ENCODE measurements at places on chromosomes 1 and 21.
A peak's percentile ranks its signal among the peaks of the same experiment; 100 is the strongest.

DNA sequence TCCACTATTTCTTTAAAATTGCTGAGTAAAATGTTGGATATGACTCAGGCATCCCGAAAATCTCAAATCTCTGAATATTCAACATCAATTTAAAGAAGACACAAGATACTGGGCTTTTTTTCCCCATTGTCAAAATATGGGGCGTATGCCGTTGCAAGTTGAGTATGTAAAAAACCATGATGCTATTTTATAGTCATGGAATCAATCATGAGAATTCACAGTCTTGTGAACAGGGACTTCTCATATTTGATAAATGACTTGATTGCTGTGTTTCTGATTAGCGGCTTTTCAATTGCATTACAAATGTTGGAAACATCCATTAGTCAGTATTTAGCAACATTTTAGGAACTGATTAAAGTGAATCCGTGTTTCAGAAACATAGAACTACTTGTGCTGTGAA, 45.3 kb downstream of the SETD4 start:
- DNase-seq: peak; percentile 74

- no peak for DNase-seq
Observed at GRCh38 chr1:204188959-204189639, 7.2 kb downstream of the KISS1 start.

DNA sequence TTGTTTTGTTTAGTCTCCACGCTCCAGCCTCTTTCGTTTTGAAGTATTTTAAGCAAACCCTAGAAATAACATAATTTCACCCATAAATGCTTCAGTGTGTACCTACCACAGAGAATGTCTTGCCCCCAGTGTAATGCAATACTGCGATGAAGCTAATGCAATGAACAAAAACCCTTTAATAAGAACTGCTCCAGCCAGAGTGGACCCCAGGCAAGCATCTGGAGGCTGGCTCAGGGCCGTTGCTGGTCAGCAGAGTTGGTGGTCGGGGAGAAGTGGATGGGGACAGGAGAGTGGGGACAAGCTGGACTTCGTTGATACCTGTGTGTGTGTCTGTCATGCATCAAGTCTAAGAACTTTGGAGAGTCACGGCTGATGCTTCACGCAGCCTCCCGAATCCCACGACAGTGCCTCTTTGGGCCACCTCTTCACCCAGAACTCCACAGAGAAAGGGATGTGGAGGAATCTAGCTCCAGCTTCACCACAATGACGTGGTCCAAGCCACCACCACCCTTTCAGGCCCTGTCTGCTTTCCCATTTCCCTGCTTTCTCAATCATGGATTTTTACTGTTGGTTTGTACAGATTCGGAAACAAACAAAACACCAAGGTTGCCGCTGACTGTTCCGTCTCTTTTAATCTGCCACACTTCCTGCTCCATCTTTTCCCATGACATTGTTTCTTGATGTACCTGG, 108.6 kb upstream of the ERRFI1 start:
- DNase-seq: peak; percentile 71

GRCh38 chr1:113965703-113966412, 13.4 kb upstream of the OLFML3 start:
- no peak for DNase-seq

DNA sequence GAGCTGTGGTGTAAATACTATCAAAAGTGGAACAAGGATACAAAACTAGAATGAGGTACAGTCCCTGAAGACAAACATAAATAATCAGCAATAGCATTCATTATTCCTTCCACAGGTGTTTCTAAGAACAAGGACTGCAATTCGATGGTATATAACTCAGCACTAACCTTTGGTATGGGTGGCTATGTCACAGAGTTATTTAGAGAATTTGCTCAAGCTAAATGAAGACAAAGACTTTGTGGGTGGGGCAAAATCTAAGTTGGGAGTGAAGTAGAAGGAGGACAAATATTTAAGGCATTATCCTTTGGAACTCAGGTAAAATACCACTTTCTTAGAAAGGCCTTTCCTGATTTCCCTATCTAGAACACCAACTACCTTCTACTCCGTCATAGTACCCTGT, 51.5 kb upstream of the CNN3 start:
- no peak for DNase-seq

- no peak for DNase-seq
Observed at GRCh38 chr1:224640018-224640417, 23.9 kb downstream of the CNIH3 start.

DNA sequence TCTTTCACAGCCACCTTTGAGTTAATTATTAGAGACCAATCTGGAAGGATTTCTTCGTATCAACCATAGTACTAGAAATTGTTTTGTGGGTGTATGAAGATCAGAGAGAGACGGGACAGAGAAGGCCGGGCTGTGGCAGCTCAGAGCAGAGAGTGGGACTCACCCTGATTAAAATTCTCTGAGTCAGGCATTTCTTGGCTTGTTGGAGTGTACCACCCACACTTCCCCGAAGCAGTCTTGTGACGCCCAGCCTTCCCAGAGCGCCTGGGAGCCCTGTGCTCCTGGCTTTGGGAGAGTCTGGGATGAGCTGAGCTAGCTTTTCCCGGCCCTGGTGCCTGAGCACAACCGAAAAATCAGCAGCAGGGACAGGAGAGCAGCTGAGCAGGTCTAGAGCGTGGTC, 19.4 kb downstream of the PLEKHM2 start:
- DNase-seq: peak; percentile 97

DNA sequence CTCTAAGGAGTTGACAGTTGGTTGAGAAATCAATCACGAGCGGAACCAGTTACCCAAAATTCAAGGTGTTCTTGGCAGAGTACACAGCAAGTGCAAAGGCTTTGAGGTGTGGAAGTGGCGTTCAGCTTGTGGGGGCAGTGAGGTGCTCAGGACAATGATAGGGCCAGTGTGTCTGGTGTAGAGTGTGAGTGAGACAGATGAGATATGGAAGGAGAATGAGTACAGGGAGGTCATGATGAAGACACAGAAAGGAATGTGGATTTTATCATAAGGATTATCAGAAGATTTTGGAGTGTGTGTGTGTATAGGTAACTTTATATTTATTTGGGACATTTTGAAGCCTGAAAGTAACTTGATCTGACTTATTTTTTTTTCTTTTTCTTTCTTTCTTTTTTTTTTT, 40.9 kb downstream of the IFI44 start:
- no peak for DNase-seq

- DNase-seq: no peak
Observed at GRCh38 chr1:212432272-212432660, 454 bp upstream of the NENF start.

DNA sequence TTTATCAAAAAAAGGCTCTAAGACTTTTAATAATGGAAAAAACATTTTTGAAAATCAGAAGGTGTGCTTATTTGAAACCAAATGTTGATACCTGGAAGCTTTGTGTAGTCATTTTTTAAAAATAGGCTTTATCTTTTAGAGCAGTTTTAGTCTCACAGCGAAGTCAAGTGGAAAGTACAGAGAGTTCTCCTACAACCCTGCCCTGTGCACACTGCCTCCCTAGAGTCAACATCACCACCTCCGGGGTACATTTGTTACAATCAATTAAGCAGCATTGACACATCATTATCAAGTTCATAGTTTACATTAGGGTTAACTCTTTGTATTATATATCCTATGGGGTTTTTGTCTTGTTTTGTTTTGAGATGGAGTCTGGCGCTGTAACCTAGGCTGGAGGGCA, 10.7 kb upstream of the ERO1B start:
- DNase-seq: no peak

- peak; percentile 89 for DNase-seq
Observed at GRCh38 chr1:44621841-44622286, 52.4 kb downstream of the TMEM53 start.

DNA sequence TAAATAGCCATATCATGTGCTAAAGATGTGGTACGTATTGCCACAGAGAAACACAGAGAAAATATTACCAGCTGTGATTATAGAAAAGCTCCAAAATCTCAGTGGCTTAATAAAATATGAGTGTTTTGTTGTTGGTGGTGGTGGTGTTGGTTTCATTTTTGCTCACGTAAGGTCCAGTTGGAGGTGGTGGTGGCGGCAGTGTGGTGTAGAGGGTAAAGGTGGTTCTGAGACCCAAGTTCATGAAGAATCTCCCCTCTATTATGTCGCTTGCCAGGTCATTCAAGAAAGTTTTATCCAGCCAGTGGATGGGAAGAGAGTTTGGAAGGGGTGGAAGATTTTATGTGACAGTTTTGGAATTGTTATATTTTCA, 217.6 kb upstream of the SAMSN1 start:
- DNase-seq: no peak

- DNase-seq: no peak
Observed at GRCh38 chr1:158179301-158180041, 1.2 kb upstream of the CD1D start.

GRCh38 chr1:47521034-47521881, 83.4 kb downstream of the FOXD2 start:
- DNase-seq: no peak

- DNase-seq: peak; percentile 46
Observed at GRCh38 chr21:41170442-41170841, 2.5 kb downstream of the BACE2 start.

GRCh38 chr1:219539645-219540254, 73.2 kb downstream of the ZC3H11B start:
- no peak for DNase-seq

DNA sequence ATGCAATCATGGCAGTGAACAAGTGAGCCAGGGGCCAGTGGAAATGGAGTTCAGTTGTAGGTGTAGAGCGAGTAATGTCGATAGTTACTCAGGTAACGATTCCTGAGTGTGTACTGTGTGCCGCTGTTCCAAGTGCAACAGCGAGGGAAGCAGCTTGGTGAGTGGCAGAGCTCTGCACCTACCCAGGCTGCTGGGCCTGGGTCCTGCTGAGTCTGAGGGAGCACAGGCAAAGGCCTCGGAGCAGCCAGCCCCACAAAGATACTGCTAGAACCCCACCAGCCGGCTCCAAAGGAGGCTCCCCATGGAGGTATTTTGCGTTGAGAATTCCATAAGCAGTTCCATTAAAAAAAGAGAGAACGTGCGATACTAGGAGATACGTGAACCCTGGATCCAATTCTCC, 23.2 kb downstream of the PARP1 start:
- no peak for DNase-seq

DNA sequence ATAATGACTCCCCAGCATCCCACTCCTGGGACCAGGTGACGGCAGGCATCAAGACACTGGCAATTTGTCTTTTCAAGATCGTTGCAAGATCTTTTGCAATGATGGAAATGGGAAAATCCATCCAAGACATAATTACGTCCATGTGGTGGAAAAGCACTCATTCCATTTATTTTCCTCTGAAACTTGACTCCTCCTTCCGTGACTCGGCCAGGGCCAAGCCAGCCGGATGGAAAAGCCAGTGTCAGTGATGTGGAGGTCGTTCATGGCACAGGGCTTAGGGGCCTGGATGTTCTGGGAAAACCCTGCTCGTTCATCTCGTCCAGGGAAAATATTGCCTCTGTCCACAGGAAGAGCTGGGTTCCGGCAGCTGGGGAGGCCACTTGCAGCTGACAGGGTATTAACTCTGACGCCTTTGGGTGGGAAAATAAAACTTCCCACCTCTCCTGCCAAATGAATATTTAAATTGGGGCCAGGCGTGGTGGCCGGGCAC, 46.2 kb downstream of the C1orf198 start:
- DNase-seq: peak; percentile 88

- DNase-seq: no peak
Observed at GRCh38 chr1:241306125-241306790, 50.7 kb downstream of the RGS7 start.

DNA sequence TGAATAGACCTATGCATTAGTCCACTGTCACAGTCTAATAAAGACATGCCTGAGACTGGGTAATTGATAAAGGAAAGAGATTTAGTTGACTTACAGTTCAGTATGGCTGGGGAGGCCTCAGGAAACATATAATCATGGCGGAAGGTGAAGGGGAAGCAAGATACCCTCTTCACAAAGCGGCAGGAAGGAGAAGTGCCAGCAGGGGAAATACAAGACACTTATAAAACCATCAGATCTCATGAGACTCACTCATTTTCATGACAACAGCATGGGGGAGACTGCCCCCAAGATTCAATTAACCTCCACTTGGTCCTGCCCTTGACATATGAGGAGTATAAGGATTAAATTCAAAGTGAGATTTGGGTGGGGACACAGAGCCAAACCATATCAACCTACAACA, 59.4 kb downstream of the CAPN9 start:
- DNase-seq: no peak

GRCh38 chr1:24152631-24153494, 9.9 kb upstream of the IL22RA1 start:
- no peak for DNase-seq

GRCh38 chr1:24369801-24370200, 43.8 kb downstream of the STPG1 start:
- no peak for DNase-seq

DNA sequence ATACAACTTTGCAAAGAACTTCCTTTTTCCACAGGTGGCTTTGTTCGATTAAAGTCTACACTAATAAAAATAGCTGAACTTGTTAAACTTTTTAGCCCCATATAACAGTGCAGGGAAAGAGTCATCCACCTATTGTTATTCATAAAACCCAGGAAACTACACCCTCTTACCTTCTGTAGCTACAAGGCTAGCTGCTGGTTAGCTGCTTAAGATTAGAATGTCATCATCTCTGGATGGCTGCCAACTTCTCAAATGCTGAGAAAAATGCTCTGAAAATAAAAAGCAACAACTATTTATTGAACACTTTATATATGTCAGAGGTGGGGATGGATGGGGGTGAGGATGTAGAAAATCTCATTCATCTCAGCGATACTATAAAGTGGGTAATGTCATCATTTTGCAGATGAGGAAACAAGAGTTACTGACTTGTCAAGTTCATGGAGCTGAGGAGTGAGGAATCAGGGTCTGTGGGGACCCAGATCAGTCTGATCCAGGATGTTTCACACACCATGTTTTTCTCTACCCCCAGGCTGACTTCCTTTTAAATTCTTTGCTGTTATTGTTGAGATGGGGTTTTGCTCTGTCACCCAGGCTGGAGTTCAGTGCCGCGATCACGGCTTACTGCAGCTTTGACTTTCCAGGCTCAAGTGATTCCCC, 17.1 kb downstream of the ATP5PF start:
- peak; percentile 44 for DNase-seq

DNA sequence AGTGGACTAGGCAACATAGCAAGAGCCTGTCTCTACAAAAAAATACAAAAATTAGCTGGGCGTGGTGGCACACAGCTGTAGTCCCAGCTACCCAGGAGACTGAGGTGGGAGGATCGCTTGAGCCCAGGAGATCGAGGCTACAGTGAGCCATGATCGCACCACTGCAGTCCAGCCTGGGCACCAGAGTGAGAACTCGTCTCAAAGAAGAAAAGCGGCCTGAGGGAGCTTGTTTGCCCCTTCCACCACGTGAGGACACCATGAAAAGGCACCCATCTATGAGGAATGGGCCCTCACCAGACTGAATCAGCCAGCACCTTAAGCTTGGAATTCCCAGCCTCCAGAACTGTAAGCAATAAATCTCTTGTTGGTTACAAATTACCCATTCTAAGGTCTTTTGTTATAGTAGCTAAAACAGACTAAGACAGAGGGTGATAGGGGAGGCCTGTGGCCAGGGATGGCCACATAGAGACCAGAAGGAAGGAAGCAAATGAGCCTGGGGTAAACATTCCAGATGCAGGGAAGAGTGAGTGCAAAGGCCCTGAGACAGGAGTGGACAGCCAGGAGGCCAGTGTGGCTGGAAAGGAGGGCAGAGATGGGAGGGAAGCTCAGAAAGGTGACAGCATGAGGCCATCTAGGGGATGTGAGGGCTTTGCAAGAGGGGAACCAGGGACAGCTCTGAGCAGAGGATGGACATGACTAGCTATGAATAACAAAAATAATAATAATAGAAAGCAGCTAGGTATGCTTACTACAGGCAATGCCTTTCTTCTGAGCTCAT, 120.1 kb downstream of the MATN1 start:
- DNase-seq: no peak

GRCh38 chr1:150507912-150508864, at the start of gene ECM1:
Gene ECM1, plus strand, starts transcription at chr1:150508109. Its CDS starts 101 bp downstream, at chr1:150508210.
- peak; percentile 79 for DNase-seq

Data from fibroblast of mammary gland (primary cell).